ENCODE measurements at places on chromosomes 6 and 20.

DNA sequence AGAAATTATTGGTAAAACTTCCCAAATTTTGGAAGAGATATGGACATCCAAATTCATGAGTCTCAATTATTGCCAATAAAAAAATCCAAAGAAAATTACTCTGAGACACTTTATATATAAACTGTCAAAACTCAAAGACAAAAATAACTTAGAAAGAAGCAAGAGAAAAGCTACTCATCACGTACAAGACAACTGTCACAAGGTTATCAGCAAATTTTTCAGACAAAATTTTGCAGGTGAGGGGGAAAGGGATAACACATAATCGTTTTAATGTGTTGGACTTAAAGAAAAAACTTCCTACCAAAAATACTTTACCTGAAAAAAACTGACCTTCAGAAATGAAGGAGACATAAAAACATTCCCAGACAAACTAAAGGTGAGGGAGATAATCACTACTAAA lies 272.5 kb downstream of the THBS2 start:
- no peak for DNase-seq

DNA sequence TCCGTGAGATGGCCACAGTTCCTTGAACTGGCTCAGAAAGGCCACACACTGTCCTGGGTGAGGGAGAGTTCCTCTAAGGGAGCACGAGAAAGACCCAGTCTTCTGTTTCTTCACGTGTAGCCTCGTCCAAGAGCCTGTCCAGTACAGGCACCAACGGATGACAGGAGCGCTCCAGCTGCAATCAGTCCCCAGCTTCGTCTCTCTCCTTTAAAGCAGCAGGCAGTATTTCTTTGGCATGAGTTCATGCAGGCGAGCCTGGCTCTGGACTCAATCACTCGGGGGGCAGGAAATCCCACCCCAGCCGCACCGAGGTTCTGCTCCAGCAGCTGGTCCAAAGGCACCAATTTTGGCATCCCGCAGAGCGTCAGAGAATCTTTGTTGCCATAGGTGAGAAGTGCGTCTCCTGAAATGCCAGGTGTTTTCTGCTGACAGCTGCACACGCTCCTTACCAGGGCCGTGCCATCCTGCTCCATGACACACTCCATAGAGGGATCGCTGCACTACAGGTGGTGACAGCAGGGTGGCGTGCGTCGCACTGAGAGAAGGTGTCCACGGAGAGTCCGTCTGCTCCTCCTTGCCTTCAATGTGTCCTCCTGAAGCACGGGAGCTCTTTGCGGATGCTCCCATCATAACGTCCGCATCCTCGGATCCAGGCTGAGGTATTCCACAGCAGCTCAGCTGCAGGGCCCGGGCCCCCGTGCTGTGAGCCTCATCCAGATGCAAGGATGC lies 59.6 kb upstream of the AFDN start:
- no peak for DNase-seq

GRCh38 chr6:158168040-158168289 lies at the start of gene SERAC1:
TSS of gene SERAC1 (minus strand) at chr6:158168262. CDS start at chr6:158158363, 9,899 bp downstream.
- no peak for DNase-seq

GRCh38 chr6:56314683-56315523 lies 67.5 kb upstream of the COL21A1 start:
- peak; percentile 31 for DNase-seq

GRCh38 chr6:156685823-156686222 lies 91.4 kb upstream of the ARID1B start:
- no peak for DNase-seq

- DNase-seq = no peak
Measured at GRCh38 chr6:64985726-64986125, 721.3 kb downstream of the EYS start.

GRCh38 chr6:111927321-111927720 lies 54.1 kb upstream of the FYN start:
- no peak for DNase-seq

DNA sequence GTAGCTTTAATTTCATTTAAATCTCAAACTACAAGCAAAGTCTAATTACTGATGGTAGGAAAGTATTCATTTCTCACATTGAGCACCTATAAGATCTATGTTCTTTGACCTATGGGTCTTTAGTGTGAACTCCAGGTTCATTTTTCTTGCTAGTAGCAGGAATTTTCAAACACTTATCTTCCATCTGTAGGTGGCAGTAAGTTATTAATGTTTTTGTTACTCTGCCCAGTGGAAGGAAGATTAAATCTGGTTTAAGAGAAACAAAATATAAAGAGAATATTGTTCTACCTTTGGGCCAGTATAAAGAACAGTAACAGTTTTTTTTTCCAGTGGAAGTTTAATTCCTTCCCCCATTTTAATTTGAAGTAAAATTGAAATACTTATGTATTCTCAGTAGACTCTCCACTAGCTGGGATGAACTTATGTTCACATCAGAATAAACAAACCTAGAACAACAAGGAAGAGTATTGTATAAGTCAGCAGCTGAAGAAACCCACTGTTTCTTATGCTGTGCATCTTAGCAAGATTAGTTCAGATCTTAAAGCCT lies 328.2 kb downstream of the PHF3 start:
- no peak for DNase-seq

GRCh38 chr6:169247419-169247818 lies 6.2 kb downstream of the THBS2 start:
- DNase-seq = no peak

DNA sequence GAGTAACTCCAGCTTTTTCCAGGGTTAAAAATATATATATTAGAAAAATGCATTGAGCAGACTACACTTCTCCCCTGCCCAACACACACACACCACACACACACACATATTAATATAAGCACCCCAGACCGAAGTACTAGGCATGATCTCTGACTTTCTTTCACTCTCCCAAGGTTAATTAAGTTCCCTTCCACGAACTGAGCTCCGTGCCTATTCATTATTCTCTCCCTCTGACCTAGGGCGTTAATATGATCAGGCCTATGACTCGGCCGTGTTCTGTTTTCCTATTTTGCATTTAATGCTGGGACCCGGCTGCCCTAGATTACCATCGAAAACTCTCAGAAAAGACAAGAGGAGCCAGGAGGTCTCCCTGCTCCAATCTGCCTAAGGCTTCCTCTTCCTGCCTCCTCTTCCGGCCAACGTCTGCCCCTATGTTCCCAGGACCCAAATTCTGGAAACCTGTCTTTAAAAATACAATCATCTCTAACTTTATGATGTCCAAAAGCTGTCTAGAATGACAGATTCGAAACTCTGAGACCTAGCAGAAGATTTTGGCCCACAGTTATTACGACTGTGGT lies 6.1 kb upstream of the POU3F2 start:
- DNase-seq = no peak

GRCh38 chr6:116561377-116562018 lies 7.9 kb downstream of the CALHM4 start:
- DNase-seq = peak; percentile 78

DNA sequence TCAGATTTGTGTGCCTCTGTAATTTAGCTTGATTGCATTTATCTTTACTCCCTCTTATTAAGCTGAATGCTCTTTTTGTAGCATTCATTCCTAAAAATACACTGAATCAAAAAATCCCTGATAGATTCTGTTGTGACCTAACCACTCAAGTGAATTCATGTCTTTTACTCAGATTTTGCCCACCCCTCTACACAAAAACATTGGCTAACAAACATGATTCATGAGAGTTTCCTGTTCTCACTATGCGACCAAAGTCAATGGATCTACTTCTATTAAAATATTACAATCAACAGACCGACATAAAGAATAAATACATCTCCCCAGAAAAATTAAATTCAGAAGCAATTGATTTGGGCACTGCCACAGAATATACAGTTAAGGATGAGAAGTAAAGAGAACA lies 99.5 kb upstream of the THEMIS start:
- DNase-seq = no peak

DNA sequence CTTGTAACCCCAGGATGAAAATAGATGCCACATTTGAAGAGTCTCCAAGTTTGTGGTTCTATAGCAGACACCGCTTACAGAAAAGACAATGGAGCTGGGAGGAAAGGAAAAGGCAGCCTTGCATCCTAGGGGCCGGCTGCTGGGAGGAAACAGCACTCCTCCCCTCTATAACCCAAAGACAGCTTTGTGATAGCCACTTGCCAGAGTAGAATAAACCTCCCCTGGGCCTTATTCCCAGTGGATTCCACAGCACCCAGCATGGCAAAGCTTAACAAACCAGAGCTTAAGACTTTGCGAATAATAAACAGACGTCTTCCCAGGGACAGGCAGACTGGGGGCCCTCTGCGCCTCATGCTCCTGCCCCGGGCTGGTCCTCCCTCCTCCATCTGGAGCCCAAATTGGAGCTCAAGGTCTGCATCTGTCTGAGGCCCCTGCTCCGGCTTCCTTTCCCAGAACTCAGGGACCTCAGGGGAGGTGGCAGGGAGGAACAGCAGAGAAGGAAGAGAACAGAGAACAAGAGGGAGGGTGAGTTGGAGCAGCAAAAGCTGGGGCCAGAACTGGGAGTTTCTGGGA lies 8.8 kb upstream of the TAF8 start:
- DNase-seq = no peak

DNA sequence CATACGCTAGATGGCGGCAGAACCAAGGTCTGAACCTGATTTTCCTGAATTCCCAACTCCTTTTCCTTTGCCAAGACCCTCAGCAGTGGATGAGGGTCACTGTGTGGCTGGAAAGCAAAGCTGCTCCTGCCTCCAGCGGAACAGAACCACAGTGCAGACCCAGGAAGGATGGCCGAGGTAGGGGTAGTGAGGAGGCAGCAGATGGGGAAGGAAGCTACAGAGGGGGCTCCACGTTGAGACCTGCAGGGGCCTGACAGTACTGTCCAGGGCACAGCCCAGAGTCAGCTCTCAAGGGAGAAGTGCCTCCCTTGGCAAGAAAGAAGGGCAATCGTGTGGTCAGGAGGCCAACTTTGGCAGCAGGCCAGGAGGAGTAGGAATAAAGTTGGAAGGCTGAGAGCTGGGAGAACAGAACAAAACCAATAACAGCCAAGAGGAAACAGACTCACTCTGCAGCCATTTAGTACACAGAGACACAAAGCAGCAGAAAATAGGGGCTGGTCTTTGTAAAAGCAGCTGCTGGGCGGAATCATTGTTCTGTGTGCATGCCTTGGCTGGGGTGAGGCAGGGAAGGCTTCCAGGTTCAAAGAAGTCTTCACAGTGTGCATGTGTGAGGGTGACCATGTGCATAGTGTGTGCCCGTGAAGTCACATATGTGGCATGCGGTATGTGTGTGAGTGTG lies 3.1 kb downstream of the GABRR2 start:
- DNase-seq = peak; percentile 74

GRCh38 chr6:133132466-133132971 lies 108.6 kb upstream of the EYA4 start:
- DNase-seq = no peak

GRCh38 chr6:142300758-142301650 lies 803 bp upstream of the ADGRG6 start:
- no peak for DNase-seq
